ENCODE measurements at places on chromosomes 11 and 22.
A peak's percentile ranks its signal among the peaks of the same experiment; 100 is the strongest.

GRCh38 chr11:85751724-85752123 is 59.2 kb downstream of the SYTL2 start:
- no peak for DNase-seq

GRCh38 chr22:25697181-25697664 is 44.8 kb upstream of the MYO18B start:
- DNase-seq: no peak

DNA sequence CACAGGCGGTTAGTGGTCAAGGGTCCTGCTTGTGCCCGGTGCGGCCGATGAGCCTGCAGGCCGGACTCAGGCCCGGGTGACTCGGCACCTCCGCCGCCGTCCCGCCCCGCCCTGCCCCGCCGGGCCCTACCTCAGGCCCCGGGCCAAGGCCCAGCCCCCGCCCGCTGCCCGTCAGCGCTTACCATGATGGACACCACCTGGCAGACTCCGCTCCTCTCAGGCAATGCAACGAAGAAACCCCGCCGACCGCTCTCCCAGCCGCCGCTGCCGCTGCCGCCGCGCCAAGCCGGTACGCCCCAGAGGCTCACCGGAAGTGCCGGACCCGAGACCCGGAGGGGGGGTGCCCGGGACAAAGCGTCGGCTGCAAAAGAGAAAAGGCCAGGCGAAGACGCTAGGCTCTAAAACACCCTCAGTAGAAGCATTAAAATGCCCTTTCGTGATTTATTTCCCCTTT is at the start of gene UFD1:
TSS of gene UFD1 (minus strand) at position 293 of the 454 bp plus-strand sequence. CDS start at position 185, 108 bp downstream.
- peak; percentile 77 for DNase-seq

- DNase-seq: no peak
These were observed 12.2 kb upstream of the SMPD1 start for GRCh38 chr11:6377902-6378639.

- no peak for DNase-seq
These were observed 12.2 kb upstream of the CYTH4 start for GRCh38 chr22:37269936-37270678.

- no peak for DNase-seq
These were observed 4.8 kb upstream of the APOBEC3H start for GRCh38 chr22:39092111-39092862.

- no peak for DNase-seq
These were observed 569 bp upstream of the YPEL1 start for GRCh38 chr22:21736084-21736642.

DNA sequence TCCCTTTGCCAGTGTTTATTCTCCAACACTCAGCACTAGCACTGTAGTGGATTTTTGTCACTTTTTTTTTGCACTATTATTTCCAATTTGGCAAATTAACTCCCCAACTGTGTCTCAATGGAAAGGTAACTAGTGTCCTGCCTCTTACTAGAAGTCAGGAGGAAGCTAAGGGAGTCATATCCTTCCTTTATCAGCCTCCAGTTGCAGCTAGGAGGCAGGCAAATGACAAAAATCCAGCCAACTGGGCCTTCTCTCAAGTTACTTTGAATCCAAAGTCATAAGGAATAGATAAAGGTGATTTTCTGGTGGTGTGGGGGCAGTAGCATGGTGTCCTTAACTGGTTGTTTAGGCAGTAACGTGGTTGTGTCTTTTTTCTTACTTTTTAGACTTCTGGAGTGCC is 15.6 kb upstream of the P4HA3 start:
- DNase-seq: no peak

DNA sequence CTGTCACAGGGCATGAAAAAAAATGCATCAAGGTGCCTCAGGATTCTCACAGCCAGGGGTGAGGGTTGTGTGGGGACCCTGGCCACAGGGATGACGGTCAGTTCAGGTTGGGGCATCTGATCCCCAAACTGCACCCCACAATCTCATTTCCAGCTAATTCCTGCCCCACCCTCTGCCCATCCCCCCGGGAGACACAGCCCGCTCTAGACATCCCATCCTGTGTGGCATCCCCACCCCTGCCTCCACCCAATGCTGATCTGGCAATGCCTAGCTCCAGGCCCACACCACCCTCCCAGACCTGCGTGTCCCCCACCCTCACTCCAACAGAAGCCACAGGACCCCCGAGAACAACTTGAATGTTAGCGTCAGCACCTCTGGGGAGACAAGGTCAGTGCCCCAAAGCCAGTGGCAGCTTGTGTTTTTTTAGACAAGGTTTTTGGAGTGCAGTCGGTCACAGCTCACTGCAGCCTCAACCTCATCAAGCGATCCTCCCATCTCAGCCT is 25.3 kb downstream of the TSPAN4 start:
- no peak for DNase-seq

DNA sequence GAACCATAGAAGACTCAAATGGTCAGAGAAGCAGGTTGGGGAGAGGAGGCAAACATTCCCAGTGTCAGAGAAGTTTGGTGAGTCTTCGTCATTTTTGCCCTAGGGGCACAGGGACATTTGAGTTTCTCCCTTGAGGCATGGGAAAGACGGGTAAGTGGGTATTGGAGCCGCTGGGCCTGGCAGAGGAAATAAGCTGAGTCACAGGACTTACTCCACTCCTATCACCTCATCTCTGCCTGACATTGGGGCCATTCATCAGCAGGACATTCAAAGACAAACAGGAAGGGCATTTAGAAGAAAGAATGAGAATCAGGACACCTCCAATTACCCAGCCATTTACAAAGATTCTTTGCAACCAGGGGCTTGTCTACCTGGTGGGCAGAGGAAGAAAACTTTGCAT is 100.7 kb upstream of the SEZ6L start:
- DNase-seq: no peak

DNA sequence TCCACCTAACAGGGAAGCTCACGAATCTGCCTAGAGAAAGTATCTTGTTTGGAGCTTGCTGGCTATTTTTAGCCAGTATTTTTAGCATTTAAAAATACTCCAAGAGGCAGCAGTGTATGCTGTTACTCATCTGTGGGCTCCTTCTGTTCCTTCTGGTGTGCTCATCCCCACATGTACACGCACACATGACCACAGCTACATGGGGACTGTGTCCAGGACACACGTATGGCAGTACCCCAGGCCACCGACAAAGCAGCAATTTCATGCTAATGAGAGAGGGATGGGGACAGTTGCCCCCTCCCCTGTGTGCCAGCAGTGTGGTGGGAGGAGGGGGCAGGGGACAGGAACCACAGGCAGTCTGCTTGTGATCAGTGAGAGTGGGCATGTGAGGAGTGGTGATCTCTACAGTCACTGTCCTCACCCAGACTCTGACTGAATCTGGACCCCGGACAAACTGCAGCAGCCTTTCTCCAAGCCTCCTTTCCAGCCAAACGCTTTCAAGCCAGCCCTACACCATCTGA is 16.4 kb downstream of the USP2 start:
- DNase-seq: no peak

DNA sequence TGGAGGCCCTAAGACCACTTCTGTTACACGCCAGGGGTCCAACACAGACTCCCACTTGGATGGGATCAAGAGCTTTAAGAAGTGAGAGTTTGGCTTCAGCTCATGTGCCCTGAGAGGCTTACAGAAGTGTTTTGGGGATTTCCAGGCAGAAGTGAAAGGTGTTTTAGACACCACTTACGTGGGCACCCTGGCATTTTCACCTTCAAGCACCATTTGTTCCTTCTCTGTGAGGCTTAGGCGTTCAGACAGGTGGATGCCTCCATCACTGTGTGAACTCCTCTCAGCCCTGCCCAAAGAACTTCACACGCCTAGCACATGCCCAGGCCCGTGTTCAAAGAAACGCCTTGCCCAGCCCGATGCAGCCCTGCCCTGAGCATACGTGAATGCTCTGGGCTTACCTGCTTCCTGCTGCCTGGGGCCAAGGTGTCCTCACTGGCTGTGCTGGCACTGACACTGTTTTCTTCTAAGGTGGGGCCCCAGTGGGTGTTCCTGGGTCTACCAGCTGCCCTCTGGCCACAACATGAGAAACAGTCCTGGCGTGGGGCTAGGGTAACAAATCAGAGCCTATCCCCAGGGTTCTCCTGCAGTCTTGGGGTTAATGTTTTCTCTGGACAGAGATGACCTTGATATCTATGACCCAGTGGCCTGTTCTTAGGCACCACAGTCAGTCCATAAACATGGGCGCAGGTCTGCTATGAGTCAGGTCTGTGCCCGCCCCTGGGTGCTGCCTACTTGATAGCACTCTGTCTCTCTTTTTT is 34.0 kb downstream of the AMPD3 start:
- no peak for DNase-seq

- DNase-seq: no peak
These were observed 11.5 kb downstream of the PTPRJ start for GRCh38 chr11:47991894-47992293.

DNA sequence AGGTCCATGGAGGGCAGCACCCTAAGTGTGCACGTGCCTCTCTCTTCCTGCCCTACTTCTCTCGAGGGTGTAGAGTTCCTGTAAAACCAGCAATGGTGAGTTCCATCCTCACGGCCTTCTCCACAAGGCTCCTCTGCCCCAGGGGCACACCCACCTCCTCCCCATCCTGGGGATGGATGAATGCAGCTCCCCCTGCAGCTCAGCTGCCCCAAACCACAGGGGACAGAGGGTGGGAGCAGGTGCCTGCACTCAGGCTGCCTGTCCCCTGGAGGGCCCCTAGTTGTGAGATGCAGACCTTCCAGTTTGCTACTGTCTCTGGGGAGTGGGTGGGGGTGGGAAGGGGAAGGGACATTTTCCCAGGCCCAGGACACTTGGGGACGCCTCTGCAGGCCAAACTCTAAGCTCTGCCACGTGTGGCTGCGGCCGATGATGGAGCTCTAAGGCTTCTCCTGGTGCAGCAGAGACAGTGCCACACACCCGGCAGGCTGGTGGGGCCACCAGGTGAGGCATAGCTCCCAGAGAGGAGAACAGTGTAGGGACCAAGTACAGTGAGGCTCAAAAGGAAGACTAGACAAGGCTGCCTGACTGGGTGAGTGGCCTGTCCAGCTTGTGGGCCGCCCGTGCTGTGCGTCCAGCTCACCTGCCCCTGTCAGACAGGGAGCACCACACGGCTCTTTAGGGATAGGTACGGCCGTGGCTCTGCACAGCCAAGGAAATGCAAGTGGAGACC is 540.9 kb downstream of the TBC1D22A start:
- no peak for DNase-seq

DNA sequence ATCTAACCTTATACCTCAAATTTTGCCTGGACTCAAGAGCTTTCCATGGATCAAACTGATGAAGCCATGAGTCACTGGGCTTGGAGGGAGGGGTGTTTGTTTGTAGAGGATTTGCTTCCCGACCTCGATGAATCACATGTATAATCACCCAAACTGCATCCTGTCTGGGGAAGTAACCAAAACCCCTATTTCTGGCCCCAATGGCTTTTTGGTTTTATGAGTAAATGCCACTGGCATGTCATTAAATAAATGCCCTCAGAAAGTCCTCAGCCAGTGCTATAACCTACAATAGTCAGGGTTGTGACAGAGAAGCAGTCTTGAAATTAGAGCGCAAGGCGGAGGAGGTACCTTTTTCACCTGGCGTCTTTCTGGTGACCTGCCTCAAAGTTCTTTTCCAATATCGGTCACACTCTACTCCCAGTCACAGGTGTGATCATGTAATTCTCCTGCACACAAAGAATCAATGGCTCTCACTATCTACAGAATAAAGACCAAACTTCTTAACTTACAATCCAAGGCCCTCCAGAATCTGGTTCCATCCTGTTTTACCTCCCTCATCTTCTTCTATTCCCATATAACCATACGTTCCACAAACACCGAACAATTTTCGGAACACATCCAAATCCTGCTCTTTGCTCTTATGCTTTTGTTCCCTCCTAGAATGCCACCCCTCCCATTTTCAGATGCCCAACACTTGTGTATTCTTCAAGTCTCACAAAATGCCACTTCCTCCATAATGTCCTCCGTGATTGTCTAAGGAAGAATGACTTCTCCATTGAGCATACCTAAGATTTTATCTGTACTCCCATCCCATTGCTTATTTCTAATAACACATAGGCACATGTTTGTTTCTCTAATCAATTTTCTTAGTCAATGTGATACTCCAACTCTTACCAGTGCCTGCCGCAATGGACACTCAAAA is 81.3 kb upstream of the BLID start:
- no peak for DNase-seq

DNA sequence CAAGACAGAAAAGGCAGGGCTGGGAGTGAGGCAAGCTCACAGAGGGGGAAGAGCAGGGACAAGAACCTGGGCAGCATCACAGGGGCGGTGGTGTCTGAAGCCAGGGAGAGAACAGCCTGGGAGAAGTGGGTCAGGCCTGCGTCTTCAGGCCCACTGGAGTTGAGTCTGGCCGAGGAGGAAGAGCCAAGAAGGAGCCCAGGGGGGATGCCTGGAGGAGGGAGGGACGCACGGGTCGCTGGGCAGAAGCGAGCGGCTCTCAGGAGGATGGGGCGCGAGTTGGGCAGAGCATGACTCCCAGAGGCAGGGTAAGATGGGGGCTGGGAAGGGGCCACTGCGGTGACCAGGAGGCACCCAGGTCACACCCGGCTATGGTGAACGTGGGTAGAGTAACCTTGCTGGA is 18.5 kb downstream of the LRFN4 start:
- no peak for DNase-seq

- DNase-seq: no peak
These were observed 138.3 kb downstream of the TMEM135 start for GRCh38 chr11:87176044-87176443.

DNA sequence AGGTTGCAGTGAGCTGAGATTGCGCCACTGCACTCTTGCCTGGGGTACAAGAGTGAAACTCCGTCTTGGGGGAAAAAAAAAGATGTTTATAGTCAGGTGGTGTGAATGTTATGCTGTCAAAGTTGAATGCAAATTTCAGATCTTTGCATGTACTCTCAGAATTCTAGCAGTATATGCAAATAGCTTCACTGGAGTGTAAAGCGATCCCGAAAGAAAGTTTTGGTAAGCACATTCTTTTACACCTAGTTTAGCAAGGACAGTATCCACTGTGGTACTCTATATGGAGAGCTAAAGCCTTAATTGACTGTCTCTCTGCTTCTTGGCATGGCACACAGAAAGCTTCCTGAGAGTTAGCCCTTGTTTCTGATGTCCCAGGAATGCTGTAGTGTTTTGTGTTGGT is 4.0 kb downstream of the JAM3 start:
- no peak for DNase-seq

- DNase-seq: no peak
These were observed 29.8 kb downstream of the ABTB2 start for GRCh38 chr11:34327804-34328631.

DNA sequence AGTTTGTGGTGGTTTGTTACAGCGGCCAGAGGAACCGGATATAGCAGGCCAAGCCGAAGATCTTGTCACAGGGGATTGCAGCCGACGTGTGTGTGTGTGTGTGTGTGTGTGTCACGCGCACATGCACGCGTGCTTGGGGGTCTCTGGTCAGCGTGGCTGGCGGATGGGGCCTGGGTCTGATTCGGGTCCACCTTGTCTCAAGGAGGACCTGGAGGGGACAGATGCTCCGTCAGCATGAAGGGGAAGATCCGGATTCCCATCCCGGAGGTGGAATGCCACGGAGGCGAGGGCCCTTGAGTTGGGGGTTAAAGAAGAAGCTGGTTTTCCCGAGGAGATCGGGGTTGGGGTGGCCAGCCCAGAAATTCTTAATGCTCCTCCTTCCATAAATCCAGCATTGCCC is 1237.8 kb downstream of the BRD1 start:
- no peak for DNase-seq

DNA sequence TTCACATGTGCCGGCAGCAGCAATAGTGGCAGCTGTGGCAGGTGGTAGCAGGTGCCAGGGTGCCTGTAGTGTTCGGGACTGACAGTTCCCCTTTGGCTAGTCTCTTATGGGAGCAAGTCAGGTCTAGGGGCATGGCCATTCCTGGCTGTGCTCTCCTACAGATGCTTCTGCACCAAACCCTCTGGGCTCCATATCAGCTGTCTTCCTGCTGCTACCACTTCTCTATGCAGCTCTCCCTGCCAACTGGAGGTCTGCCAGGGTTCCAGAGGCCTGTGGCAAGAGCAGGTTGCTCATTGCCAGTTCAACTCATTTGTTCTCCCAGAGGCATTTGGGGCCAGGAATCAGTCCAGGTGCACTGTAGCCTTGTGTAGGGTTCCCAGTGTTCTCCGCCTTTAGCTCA is 473.7 kb downstream of the JRKL start:
- no peak for DNase-seq

All from effector memory CD8-positive, alpha-beta T cell (primary cell).